Stimulated activated CD4-positive, alpha-beta T cell treated with anti-CD3 and anti-CD28 coated beads, Interleukin-15, amount 100 ng/mL, for 1 hour (primary cell): ENCODE measurements at places on chromosomes 1 and 21.

DNA sequence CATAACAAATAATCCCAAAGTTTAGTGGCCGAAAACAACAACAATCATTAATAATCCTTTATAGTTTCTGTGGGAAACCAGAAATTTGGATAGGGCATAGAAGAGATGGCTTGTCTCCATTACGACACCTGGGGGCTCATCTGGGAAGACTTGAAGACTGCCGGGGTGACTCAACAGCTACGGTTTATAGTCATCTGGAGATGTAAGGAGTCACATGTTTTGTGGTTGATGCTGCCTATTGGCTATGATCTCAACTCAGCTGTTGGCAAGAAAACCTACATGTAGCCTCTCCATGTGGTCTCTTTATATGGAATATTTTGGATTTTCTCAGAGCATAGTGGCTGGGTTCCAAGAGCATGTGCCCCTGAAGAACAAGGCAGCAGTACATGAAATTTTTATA lies 29.3 kb upstream of the TSPAN2 start:
- DNase-seq = no peak

GRCh38 chr1:245085508-245086095 lies 69.2 kb upstream of the KIF26B start:
- DNase-seq = no peak

DNA sequence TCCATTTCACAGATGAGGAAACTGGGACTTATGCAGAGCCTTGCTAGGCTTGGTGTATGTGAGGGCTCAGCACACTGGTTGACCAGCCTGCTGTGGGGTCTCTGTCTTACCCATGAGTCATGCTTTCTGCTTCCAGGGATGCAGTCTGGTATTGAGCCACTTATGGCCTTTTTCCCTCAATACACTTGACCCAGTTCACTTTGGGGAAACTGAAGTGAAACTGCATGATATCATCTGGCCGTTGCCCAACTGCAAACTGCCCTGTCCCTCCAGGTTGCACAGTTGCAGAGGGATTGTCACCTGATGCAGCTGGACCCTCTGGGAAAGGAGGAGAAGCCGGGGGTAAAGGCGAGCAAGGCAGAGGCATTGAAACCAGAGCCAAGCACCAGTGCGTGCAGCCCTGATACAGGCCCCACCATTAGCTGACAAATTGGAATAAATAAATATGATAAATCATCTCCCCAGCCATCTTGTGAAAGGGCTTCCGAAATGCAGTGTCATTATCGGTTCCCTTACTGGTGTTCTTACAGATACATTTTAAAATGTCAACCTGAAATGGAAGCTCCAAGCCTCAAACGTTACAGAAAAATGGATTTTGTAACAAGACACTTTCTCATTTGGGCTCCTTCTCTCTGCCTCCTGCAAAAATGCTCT lies 39.3 kb upstream of the DUSP10 start:
- DNase-seq = no peak

DNA sequence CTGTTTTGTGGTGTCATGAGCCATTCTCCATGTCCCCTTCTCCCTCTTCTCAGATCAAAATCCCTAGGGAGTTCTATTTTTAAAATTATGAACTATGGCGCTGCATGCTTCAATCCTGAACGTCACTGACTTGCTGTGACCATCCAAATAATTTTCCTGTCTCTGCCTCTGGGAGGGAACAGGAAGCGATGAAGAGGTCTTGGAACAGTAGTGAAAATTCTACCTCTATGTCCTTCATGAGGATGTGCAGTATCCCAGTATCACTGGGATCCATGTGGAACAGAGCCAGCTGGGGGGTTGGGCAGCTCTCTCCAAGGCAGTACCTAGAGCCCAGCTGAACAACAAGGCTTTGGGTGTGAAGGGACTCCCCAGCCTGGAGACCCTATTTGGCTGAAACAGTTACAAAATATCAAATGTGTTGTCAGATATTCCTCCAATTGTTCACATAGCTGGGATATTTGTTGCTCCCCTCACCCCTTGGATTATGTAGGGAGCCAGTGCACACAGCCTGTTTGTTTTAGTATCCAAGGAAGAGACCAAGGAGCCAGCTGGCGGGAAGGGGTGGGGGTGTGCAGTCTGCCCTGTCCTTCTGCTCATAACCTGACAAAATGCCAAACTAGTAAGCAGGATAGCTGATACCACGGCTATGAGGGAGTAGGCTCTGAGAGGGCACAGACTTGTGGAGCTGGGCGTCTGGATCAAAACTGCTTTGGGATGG lies 7.6 kb downstream of the DCLRE1B start:
- no peak for DNase-seq

GRCh38 chr1:243483071-243483771 lies 227.4 kb downstream of the SDCCAG8 start:
- DNase-seq = peak; percentile 12

GRCh38 chr1:36322786-36323635 lies 434 bp downstream of the EVA1B start:
- no peak for DNase-seq

DNA sequence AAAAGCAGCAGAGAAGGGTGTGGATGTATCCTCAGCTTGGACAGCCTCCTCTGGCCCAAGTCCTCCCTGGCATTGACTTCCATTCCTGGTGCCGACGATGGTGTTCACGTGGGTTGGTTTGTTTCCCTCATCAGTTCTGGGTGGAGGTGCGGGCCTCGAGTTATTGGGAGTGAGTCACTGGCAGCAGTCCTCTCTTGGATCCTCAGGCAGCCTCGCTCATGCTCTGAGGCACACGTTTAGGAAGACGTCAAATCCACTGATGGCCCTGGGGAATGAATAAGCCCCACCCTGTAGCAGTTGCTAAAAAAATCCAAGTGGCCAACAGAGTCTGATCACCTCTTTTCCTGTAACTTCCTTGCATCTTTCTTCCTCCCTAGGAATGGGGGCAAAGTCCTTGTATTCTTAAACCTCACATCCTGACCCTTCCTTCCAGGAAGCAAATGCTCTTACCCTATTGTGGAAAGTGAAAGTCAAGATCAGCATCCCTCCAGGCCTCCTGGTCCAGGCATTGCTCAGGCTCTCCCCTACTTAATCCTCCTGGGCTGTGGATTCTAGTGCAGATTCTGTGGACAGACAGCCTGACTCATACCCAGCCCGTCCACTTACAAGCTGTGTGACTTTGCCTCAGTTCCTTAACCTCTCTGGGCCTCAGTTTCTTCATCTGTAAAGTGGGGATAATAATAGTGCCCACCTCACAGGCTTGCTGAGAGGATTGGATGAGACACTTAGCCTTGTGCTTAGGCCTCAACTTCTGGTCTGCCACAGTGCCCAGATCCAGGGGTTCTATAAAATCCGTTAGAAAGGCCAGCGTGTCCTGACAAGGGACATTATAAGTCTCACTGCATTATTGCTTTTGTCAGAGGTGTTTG lies 111.1 kb downstream of the TLR5 start:
- DNase-seq = no peak

GRCh38 chr21:42784896-42785451 lies 94.4 kb downstream of the WDR4 start:
- DNase-seq = no peak

- no peak for DNase-seq
Measured at GRCh38 chr21:41317458-41317857, 857 bp downstream of the FAM3B start.
